Stimulated activated CD8-positive, alpha-beta memory T cell treated with anti-CD3 and anti-CD28 coated beads, Interleukin-15, amount 100 ng/mL, for 4 hours (primary cell): ENCODE measurements at places on chromosomes 6 and 20.

GRCh38 chr6:13725052-13725451 lies 13.4 kb upstream of the RANBP9 start:
- no peak for DNase-seq

DNA sequence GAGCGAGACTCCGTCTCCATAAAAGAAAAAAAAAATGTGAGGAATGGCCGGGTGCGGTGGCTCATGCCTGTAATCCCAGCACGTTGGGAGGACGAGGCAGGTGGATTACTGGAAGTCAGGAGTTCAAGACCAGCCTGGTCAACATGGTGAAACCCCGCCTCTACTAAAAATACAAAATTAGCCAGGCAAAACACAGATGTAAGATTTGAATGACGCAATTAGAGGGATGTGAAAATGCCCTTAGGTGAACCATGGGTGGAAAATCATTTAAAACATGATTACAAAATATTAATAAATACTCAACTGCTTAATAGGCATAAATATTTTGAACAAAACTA lies 20.9 kb downstream of the COL9A3 start:
- no peak for DNase-seq

DNA sequence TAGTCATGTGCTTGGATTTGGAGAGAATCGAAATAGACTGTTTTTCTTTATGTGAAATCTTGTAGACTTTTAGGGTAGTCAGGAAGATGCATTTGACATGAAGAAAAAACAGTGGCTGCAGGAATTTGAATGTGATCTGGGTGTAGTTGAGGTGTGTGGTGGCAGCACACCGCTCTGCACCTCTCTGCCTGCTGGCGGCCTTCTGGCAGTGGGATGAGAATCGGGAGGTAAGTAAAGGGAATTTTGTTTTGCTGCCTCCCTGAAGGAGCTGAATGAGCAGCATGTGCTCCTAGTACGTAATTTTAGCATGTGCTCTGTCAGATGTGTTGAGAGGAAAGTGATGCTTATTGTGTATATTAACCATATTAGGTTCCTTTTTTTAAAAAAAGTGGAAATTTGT lies 3.2 kb downstream of the TPD52L2 start:
- DNase-seq = no peak

DNA sequence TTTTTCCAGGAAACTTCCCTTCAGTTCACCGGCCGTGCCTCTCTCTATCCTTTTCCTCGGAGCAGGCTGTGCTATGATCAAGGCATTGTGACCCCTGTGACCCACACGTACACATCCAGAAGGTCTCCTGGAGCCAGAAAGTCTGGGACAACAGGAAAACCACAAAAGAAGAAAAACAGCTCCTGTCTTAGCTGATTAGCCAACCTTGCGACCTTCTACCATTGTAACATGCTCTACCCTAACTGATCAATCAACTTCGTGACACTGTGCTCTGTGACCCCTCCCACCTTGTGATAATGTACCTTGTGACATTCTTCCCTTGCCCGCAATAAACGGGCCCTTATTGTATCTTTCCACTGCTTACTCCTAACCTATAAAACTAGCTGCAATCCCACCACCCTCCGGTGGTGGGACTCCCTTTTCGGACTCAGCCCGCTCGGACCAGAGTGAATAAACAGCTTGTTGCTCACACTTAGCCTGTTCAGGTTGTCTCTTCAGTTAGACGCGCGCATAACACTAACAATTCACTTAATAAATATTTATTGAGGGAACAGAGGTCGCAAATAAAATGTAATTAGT lies 24.2 kb downstream of the ZNF311 start:
- DNase-seq = no peak

- DNase-seq = no peak
Measured at GRCh38 chr20:10876558-10876957, 202.8 kb upstream of the JAG1 start.
